ENCODE measurements at places on chromosomes 12 and 14.

DNA sequence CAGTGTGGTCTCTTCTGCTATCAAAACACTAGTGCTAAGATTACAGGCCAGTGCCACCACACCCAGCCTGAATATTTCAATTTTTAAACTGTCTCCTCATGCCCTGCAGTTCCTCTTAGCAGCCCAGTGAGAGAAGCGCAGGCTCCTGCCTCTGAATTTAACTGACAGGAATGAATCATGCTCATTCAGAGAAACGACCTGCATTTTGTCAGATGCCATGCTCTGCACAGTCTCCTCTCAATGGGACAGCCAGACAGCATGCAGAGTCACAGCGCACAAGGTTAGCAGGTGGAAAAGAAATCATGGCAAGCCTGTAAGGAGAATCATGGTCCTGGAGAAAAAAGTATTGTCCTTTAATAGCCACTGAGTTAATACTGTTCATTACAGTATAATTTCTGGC is 691.0 kb upstream of the SEL1L start:
- DNase-seq: no peak

GRCh38 chr12:104215638-104216297 is at the start of gene TXNRD1:
Gene TXNRD1 (plus strand): TSS chr12:104215779. CDS start chr12:104215803, 24 bp downstream.
- peak; percentile 77 for DNase-seq

- no peak for DNase-seq
Observed at GRCh38 chr14:50237427-50237826, 6.0 kb upstream of the SOS2 start.

- DNase-seq: peak; percentile 93
Observed at GRCh38 chr14:106417224-106418049, 891.1 kb downstream of the TMEM121 start.

- DNase-seq: no peak
Observed at GRCh38 chr14:69769623-69770022, 2.7 kb downstream of the SRSF5 start.

DNA sequence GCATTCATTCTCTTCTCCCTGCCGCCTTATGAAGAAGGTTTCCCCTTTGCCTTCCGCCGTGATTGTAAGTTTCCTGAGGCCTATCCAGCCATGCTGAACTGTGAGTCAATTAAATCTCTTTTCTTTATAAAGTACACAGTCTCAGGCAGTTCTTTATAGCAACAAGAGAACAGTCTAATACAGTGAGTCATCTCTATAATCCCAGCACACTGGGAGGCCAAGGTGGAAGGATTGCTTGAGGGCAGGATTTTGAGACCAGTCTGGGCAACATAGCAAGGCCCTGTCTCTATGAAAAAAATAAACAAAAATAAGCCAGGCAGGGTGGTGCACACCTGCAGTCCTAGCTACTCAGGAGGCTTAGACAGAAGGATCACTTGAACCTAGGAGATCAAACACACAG is 259.9 kb downstream of the CEP128 start:
- DNase-seq: no peak

DNA sequence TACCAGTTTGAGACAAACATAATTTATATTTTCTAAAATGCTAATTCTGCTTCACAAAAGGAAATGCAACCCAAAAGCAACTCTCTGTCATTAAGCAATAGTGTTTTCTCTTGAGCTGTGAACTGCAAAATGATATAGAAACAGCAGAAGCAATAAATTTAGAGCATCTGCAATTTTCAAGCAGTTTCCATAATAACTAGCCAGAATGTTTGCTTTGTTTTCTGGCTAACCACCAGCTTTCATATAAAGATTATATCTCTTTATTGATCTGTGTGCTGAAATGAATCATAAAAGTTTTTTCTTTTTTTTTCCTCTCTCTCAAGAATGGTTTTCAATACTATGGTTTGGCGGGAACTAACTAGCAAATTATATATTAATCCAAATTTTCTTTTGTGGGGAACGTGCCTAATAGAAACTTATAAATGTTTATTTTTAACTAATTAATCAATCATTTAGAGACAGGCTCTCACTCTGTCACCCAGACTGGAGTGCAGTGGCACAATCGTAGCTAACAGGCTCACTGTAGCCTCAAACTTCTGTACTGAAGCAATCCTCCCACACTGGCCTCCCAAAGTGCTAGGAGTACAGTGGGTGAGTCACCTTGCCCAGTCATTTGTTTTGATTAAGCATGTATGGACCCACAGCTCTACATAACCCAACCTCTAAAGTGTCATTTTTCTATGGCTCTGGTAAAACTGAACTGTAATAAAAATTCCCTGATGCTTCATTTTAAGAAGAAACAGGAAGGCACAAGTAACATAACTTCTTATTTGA is 830.1 kb upstream of the MGAT4C start:
- DNase-seq: no peak

DNA sequence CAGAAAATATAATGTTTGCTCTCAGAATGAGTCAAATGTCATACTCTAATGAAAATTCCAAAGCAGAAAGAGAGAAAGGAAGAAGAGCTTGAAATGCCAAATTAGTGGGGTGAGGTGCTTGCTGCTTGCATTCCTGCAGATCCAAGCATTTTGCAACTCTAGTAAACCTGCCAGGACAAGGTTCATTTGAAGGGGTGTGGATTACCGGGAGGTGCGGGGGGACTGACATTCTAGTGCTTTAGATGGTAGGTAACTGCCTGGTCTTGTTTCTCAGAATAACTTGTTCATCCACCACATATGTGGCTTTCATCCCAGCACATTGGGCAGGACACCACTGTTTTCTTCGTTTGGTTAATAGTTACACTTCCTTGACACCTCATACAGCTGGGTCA is 144.4 kb downstream of the AKAP6 start:
- no peak for DNase-seq

DNA sequence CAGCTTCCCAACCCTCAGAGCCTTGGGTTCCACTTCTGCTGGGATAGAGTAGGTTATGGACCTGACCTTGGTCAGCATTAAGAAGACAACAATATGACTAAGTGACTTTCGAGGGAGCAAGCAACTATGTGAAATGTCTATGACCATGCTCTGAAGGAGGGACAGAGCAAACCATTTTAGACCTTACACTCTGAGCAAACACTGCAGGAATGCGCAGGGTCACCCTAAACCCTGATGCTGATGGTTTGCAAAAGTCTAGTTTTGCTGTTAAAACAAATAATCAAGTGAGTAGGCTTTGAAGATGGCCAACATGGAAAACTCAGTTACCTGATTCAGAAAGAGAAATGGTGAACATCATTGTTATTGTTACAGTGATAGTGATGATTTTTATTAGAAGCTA is 8.7 kb downstream of the ZCCHC8 start:
- DNase-seq: no peak

DNA sequence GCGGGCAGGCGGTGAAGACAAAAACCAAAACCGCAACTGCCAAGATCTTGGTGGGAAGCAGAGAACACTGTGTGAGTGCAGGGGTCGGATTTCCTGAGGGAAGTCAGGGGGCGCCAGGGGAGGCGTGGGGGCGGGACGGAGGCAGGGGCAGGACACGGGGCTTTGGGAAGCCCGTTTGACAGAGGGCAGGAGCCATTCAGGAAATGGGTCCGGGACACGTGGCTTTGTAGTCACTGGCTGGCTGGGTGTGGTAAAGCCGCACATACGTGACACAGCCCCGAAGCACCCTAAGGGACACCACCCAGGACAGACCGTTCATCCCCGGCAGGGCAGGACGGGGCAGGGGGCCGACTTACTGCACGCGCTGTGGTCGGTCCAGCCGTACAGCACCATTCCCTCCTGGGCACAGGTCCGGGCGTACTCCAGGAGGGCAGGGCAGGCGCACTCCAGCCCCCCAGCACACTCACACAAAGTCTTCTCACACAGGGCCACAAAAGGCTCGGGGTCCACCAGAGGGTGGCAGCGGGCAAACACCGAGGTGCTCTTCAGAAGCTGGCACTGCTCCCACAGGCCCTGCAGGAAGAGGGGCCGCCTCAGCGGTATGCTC is 49.4 kb downstream of the VWF start:
- peak; percentile 30 for DNase-seq

GRCh38 chr12:132529906-132530305 is 40.0 kb downstream of the FBRSL1 start:
- DNase-seq: no peak

GRCh38 chr12:65537978-65538377 is 259.5 kb downstream of the MSRB3 start:
- DNase-seq: no peak

DNA sequence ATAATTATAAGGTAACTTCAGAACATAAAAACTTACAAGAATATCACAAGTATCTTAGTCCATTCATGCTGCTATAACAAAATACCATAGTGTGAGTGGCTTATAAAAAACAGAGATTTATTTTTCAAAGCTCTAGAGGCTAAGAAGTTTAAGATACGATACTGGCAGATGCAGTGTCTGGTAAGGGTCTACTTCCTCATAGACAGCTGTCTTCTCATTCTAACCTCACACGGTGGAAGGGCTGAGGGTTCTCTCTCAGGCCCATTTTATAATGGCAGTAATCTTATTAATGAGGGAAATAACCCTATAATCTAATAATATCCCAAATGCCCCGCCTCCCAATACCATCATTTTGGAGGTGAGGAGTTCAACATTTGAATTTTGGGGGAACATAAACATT is 23.7 kb upstream of the OSBPL8 start:
- DNase-seq: no peak

Data from activated T-cell treated with anti-CD3 and anti-CD28 coated beads for 24 hours (primary cell).